Stimulated activated CD8-positive, alpha-beta memory T cell treated with anti-CD3 and anti-CD28 coated beads, Interleukin-7, amount 100 ng/mL, for 48 hours (primary cell): ENCODE measurements at places on chromosomes 5 and 9.

GRCh38 chr5:76165711-76166374 lies 82.7 kb downstream of the SV2C start:
- DNase-seq = no peak

GRCh38 chr5:112738191-112738560 lies 491 bp downstream of the APC start:
- DNase-seq = no peak

DNA sequence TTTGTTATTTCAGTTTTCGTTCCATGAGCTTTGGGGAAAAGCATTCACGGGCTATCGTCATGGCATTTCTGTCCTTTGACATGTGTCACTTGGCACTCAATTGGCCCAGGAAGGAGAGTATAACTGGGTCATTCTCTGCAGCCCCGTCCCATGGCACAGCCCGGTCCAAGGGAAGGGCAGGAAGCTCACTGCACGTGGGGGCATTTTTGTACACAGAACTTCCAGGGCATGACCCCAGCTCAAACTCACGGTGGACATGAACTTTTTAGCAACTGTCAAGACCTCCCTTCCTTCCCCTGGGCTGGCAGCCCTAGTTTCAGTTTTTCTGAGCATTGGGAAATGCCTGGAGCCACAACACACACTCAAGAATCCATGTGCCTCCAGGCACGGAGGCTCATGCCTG lies 161.6 kb upstream of the PANK3 start:
- no peak for DNase-seq

- no peak for DNase-seq
Measured at GRCh38 chr5:116564312-116564711, 10.3 kb downstream of the SEMA6A start.

DNA sequence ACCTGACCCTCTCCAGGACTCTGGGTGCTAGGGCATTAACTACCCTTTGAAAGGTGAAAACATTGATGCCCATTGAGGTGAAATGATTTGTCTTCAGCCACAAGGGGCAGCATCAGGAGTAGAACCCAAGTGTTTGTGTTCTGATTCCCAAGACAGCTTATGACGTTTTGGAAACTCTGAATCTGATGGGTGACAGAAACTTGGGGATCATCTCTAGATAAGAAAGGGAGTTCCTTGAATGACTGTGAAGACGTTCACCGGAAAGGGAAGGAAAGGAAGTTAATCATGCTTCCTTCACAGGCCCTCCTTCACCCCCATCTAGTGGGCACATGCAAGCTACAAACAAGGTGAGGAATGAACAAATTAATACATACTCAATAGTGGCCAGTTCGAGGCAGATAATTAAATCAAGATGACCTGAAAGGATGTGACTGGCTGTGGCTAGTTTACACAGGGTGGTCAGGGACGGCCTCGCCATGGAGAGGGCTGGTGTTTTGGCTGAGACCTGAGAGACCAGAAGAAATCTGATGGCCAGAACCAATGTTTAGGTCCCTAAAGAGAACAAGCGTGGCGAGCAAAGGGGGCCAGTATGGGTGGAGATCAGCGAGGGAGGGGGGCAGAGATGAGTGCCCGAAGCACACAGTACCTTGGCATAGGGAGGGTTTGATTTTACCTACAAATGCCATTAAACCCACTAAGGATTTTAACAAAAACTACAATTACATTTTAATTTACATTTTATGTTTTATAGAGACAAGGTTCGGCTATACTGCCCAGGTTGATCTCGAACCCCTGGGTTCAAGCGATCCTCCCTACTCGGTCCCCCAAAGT lies 937 bp upstream of the SLC26A2 start:
- DNase-seq = peak; percentile 43

GRCh38 chr5:96928931-96929708 lies 6.8 kb upstream of the LNPEP start:
- no peak for DNase-seq

DNA sequence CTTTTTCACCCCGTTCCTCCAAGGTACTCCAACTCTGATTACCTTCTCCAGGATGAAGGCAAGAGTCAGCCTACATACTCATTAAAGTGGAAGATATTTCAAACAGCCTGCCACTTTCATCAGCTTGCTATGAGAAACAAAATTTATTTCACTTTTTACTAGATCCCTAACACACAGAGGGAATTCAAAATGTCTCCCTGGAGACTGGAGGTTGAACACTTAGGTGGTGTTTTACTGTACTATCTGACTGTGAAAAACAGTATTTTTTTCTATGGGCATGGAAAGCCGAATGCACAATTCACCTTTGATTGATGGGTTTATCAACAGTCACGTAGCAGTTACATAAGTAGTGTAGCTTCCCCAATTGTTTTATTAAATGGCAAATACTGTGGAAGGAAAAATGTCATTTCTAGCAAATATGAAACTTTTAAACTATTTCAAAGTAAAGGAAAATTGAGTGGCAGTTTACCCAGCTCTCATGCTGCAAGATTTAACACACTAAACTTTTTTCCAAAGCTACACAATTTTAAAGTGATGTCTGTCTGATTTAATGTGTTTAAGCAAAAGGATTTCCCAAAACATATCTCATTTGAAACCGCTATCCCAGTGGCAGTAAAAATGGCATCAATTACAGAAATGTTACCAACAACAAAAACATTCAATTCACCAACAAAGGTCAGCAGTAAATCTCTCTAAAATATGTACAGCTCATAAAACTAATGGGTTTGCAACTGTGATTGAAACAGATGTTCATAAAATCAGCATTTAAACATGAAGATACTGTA lies 125.0 kb upstream of the TLE4 start:
- DNase-seq = no peak
